NCI-H1092 (cell line): ENCODE measurements at places on chromosomes 13 and 19.

DNA sequence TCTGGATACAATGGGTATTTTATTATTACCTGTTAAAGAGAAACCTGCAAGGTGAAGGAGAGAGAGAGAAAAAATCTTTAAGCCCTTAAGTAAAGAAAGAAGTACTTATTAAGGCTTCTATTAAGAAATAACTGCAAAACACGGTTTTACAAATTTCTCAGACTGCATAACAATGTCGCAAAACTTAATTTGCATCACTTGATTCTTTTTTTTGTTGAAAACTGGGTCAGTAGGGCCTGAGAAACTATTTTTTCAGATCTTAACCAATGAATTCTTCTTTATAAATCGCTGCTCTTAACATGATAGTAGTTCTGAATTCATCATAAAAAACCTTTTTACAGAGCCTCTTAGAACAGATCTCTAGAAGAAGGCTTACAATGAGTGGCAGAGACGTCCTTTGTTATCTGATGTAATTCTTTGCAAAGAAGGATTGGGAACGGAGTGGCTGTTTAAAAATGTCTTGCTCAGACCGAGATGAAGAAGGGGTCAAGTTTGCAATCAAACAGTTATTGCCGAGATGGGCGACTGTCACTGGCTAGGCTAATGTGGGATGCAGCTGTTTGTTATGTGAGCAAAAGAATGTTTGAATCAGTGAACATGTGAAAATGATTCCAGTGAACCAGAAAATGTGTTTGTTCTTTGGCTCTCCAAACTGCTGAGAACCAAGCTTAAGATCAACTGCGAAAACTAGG is 76.3 kb downstream of the ZNF536 start:
- no peak for DNase-seq

- DNase-seq, result no peak
Observed at GRCh38 chr13:106565127-106565775, 2.7 kb downstream of the ARGLU1 start.

- DNase-seq, result no peak
Observed at GRCh38 chr19:16197188-16197621, 506 bp upstream of the AP1M1 start.

- DNase-seq, result no peak
Observed at GRCh38 chr13:107585469-107586180, 629.7 kb downstream of the LIG4 start.

DNA sequence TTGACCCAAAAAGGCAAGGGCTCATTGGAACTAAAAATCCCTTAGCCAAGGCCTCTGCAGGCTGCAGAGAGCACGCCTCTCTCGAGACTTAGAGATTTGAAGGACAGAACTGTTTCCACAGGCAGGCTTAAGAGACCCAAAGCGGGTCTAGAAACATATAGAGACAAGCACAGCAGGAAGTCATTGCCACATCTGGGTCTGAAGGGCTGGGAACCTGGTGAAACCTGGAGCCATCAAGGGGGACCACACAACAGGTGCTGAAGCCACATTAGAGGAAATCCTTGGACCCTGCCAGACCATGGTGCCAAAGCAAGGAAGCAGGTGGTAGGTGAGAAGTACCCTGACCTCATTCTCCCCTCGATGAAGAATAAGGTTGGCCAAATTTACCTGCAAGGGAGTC is 33.8 kb upstream of the LRCH1 start:
- DNase-seq, result no peak

GRCh38 chr13:107852072-107852471 is 363.3 kb downstream of the LIG4 start:
- no peak for DNase-seq

DNA sequence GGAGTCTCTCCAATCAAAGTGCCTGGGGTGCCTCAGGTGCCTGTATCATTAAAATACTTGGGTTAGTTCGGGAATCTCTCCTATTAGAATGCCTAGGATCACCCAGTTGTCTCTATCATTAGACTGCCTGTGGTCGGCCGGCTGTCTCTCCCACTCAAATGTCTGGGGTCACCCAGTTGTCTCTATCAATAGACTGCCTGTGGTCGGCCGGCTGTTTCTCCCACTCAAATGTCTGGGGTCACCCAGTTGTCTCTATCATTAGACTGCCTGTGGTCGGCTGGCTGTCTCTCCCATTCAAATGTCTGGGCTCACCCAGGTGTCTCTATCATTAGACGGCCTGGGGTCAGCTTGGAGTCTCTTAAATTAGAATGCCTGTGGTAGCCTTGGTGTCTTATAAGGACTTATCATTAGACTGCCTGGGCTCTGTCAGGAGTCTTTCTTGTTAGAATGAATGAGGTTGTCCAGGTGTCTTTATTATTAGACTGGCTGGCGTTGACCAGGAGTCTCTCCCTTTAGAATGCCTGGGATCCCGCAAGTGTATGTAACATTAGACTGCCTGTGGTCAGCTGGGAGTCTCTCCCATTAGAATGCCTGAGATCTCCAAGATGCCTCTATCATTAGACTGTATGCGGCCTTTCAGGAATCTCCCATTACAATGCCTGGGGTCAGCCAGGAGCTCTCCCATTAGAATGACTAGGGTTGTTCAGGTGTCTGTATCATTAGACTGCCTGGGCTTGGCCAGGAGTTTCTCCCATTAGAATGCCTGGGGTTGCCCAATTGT is 1555.5 kb downstream of the UQCRFS1 start:
- no peak for DNase-seq

DNA sequence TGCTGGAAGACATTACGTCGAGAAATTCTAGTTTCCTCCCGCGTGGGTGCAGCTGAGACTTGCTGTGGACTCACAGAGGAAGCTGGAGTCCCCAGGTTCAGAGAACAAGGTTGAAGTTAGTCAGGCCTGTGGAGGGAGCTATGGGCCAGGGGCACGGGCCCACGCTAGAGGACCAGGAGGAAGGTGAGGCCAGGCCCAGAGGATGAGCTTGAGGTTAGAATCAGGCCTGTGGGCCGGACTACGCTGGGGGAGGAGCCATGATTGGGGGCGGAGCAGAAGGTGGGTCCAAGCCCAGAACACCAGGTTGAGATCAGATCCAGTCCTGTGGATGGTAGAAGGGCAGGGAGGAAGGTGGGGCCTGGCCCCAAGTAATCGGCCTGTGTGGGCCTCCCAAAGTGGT is 32.6 kb downstream of the ZNF846 start:
- no peak for DNase-seq

- peak; percentile 26 for DNase-seq
Observed at GRCh38 chr13:24307211-24308067, 1.9 kb upstream of the C1QTNF9 start.

DNA sequence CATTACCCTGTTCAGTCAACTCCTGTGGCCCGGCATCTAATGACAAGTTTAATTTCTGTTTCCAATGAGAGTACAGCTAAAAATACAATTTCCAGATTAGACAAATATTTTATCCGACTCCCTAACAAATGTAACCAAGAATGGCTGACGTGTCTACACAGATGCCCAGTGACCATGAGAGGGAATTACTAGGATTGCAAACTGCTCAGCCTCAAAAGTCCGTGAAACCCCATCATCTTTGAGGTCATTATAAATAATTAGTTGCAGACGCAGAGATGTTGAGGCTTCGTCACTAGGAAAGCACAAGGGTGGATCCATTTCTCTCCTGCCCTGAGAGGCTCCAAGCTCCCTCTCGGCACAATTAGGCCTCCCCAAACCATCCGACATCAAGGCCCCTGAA is 104.1 kb upstream of the ZNF507 start:
- no peak for DNase-seq

DNA sequence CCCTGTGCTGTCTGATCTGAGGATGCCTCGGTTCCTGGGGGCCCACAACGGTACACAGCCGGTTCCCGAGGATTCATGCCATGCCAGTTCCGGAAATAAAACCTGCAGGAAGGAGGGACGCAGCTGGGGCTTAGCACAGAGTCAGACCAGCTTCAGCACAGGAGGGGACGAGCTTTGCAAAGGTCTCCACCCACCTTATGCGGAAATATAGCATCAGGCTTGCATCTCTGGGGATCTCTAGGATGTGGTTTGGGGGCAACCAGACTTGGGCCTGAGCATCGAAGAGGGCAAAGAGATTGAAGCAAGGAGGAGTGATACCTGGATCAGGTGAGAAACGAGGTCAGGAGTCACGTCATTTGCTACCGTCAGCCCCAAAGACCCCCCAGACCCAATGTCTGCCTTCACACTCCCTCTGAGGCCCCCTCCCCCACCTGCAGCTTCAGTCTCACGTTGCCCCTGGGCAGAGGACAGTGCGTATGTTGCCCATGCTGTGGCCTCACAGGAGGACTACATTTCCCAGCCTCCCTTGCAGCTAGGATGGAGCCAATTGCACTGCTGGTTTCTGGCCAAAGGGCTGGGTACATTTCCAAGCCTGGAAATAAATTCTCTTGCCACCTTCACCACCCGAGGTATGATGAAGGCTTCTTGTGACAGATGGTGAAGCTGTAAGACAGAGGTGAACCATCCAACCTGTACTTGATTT is 12.1 kb downstream of the TYK2 start:
- DNase-seq, result no peak

GRCh38 chr13:80235166-80235966 is 105.6 kb downstream of the SPRY2 start:
- DNase-seq, result peak; percentile 79

DNA sequence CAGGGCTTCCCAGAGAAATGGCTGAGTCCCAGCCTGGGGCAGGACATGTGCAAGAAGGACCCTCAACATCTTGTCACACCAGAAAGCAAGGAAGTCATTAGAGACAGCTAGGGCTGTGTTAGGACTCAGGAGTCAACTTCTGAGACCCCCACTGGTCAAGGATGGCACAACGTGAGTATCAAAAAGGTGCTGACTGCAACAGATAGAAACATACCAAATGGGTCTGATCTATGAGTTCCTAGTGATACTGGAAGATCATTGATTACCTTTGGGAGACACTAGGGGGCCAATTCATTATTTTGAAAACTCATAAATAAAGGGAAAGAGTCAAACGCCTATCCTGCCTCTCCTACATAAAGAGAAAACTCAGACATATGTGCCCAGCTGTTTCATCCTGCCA is 73.5 kb upstream of the GJB6 start:
- DNase-seq, result no peak

DNA sequence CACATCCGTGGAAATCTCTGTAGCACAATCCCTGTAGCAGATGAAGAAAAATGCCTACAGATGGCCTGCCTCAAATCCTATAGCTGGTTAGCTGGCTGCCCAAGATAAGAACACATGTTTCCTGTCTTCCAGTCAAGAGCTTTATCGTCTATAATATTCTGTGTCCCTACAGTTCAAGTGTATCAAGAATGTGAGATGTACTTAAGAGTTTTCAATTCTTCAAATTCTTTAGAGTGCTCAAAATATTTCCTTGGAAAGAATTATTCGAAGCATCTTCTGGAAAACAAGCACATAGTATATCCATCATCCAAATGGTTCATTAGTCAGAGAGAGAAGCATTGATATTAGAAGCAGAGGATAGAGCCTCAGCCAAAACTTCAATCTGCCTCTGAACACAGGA is 239.8 kb downstream of the COG6 start:
- no peak for DNase-seq

GRCh38 chr13:111242585-111242984 is 77.9 kb upstream of the TEX29 start:
- DNase-seq, result no peak

DNA sequence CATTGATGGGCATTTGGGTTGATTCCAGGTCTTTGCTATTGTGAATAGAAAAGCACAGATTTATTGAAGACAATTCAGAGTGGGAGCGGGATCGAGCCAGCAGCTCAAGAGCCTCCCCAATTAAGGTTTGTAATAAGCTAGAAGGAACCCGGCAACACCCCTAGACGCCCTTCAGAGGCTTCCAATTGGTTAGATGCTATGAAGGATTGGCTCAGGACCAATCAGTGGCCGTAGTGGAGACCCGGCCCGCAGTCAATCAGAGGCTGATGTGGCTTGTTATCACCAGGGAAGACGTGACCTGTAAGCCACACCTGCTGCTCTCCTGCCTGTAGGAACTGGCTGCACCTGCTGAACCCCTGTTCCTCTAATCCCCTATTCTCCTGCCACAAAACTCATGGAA is 14.6 kb downstream of the SIGLEC11 start:
- DNase-seq, result no peak

GRCh38 chr19:11023710-11024109 is 62.9 kb downstream of the SMARCA4 start:
- no peak for DNase-seq

- DNase-seq, result no peak
Observed at GRCh38 chr19:32368787-32369186, 23.4 kb downstream of the ZNF507 start.

GRCh38 chr13:84609716-84610115 is 727.4 kb upstream of the SLITRK1 start:
- no peak for DNase-seq

DNA sequence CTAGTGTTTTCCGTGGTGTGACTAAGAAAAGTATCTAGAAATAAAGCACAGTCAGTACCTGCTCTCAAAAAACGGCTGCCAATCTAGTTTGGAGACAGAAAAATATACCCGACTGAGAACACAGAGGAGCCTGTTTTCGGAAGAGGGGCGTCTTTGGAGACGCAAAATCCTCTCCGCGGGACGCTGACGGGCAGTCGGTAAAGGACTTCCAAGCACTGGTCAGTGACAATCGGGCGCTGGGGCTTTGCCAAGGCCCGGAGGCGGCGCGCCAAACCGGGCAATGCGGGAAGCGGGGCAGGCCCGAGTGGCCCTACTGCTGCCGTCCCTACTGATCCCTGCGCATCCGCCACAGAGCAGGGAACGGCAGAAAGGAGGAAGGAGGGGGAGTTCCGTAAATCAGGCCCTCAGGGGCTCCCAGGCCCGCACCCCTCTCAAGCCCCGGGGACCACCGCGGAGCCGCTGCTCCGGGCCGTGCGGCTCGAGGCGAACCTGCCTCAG is 588 bp upstream of the DPY19L3 start:
- DNase-seq, result no peak

DNA sequence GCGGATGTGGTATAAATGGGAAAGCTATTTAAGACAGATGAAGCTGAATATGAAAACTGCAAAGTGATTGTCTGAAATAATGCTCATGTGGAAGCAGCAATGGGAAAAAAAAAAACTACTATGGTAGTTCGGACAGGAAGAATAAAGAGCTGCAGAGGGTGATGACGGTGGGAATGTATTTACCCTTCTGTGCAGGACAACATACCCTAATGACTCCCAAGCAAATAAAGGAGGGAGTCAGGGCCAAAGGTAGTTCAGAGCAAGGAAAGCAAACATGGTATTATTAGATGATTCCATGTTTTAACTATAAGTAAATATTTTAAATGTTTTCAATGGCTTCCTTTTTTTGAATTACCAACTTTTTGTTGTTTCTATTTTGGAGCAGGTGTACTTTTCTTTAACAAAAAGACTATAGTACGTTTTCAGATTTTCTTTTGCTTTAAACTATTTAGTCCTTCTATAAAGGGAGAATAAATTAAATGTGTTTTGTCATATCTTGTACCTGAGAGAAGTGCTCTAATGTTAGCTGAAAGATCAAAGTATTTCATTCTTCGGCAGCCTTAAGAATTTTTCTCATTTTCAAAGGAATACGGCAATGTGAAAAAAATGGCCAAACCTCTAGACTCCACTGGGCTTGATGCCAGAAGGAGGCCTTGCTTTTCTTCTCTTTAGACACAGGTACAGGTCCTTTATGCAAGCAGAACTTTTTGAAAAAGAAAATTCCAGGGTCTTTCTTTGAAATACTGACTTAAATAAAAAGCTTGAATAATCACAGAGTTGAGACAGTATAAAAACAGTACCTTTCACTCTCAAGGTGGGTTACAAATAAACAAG is 67.8 kb upstream of the ZDHHC20 start:
- no peak for DNase-seq

GRCh38 chr19:41565379-41565720 is 10.6 kb upstream of the CEACAM21 start:
- DNase-seq, result no peak

GRCh38 chr13:92769046-92769445 is 457.6 kb upstream of the GPC6 start:
- no peak for DNase-seq

GRCh38 chr13:36214163-36214921 is at the start of gene SOHLH2:
Gene SOHLH2, minus strand, starts transcription at chr13:36214556. Its CDS starts 30 bp downstream, at chr13:36214526.
- no peak for DNase-seq
